ENCODE measurements at places on chromosomes 5 and 9. TPM values are rescaled to one million over a fixed set of nuclear protein-coding genes. Genes with fewer than 3 reads are reported as not detected.

- no peak for DNase-seq
Observed at GRCh38 chr5:143676802-143677201, 135.2 kb upstream of the HMHB1 start.

Gene CD274
- 44.7 TPM for total RNA-seq

GRCh38 chr5:11918463-11919045 is 14.3 kb upstream of the CTNND2 start:
- DNase-seq = no peak

- DNase-seq = no peak
Observed at GRCh38 chr9:101027236-101027635, 1.3 kb upstream of the PLPPR1 start.

DNA sequence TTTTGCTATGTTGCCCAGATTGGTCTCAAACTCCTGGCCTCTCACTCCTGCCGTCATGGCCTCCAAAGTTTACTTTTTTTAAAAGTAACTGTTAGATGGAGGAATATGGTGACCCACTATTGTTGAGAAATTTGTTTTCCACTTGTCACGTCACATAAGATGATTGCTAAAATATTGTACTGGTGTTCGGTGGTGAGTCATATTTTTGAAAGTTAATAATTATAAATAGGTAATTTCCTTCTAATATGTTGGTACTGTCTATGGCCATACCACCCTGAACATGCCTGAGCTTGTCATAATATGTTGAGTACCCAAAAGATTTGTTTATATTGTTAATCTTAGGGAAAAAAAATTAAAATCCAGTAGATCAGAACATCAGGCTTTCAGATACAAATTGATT is 22.6 kb downstream of the RMI1 start:
- DNase-seq = no peak

Gene PHF24
- not detected for total RNA-seq

Gene SLC24A2
- total RNA-seq = not detected

Gene GRIA1
- total RNA-seq = not detected

Measured in pulmonary artery endothelial cell (primary cell).